Karpas-422 (cell line): ENCODE measurements at places on chromosomes 11 and 22.

- H3K4me3 ChIP-seq = no peak overlapping the region
- no peaks in the 10 kb centered on the region for H3K36me3 ChIP-seq
- H3K27me3 ChIP-seq = no peaks in the 10 kb centered on the region
- no peaks in the 10 kb centered on the region for H3K4me1 ChIP-seq
- no peak overlapping the region for H3K27ac ChIP-seq
Measured at GRCh38 chr11:69837791-69838190, 18.6 kb upstream of the FGF3 start.

DNA sequence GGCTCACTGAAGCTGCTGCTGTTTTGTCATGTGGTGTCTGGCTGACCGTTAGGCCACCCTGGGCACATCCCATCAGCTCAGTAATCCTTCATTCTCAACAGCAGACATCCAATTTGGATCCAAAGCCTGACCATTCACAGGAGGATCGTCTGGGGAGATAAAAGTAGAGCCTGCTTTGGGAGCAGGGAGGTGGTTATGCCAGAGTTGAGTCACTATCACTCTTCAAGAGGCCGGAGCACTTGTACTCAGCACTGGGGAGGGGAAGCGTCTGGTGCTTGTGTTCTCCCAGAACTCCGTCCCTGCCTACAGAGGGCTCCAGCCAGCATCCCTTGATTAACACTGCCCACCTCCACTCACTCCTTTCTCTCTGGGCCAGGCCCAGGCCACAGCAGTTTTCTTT lies 382.6 kb downstream of the OPCML start:
- H3K27me3 ChIP-seq = no peaks in the 10 kb centered on the region
- no peaks in the 10 kb centered on the region for H3K36me3 ChIP-seq
- H3K27ac ChIP-seq = no peak overlapping the region
- no peaks in the 10 kb centered on the region for H3K4me1 ChIP-seq
- no peak for DNase-seq

GRCh38 chr11:112085822-112086421 lies 634 bp downstream of the TIMM8B start:
- H3K4me1 ChIP-seq = peaks cover 22% of the 10 kb centered on the region
- H3K4me3 ChIP-seq = peak overlapping the region; percentile 92
- H3K27ac ChIP-seq = peak overlapping the region; percentile 37
- H3K36me3 ChIP-seq = peaks cover 28% of the 10 kb centered on the region
- H3K27me3 ChIP-seq = no peaks in the 10 kb centered on the region

- no peak overlapping the region for H3K4me3 ChIP-seq
- H3K4me1 ChIP-seq = no peaks in the 10 kb centered on the region
- no peak overlapping the region for H3K27ac ChIP-seq
Measured at GRCh38 chr11:45224766-45225165, 61.4 kb downstream of the SYT13 start.
